Mesendoderm (in vitro differentiated cells): ENCODE measurements at places on chromosomes 5 and 9.

- no peak overlapping the region for H3K27ac ChIP-seq
- H3K27me3 ChIP-seq: no peaks in the 10 kb centered on the region
- no peak overlapping the region for H3K4me3 ChIP-seq
- DNase-seq: peak; percentile 6
- no peaks in the 10 kb centered on the region for H3K4me1 ChIP-seq
Observed at GRCh38 chr5:90289837-90290236, 119.7 kb downstream of the CETN3 start.

DNA sequence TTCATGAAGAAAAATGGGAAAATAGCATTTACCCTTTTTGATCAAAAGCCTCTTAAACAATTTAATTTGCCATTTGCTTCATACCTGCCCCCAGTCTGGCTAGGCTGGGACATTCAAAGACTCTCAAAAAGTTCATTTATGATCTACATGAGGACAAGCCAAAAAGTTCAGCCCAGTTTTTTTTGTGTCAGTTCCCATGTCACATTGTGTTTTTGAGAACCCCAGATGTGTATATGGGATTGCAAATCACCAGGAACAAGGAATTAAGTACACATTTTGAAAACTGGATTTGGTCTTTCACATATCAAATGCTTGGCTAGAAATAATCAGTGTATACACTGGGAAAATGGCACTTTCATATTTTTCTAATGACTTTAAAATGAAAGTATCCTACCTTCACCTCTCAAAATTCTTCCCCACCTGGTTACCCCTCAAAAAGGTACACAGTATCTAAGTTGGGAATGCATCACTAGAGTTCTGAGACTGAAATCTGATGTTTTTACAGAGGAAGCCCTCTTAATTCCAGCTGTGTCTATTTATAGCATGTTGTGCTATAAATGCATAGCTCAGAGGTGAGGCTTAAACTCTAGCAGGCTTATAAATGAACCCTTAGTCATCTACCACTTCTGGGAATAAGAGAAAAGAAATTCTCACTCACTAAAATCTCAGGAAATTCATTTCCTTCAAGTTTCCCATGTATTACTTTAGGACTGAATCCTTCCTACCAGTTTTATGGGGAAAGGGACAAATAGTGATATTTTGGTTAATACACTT, 9.3 kb downstream of the STOM start:
- H3K27me3 ChIP-seq: no peaks in the 10 kb centered on the region
- H3K27ac ChIP-seq: no peak overlapping the region
- H3K36me3 ChIP-seq: no peaks in the 10 kb centered on the region
- no peak overlapping the region for H3K4me3 ChIP-seq

GRCh38 chr5:148970876-148971275, 92.0 kb downstream of the SH3TC2 start:
- peaks cover 13% of the 10 kb centered on the region for H3K4me1 ChIP-seq
- DNase-seq: no peak
- H3K36me3 ChIP-seq: no peaks in the 10 kb centered on the region
- H3K27ac ChIP-seq: no peak overlapping the region
- H3K4me3 ChIP-seq: no peak overlapping the region

- H3K27me3 ChIP-seq: peaks cover 3% of the 10 kb centered on the region
- no peak overlapping the region for H3K4me3 ChIP-seq
- DNase-seq: peak; percentile 53
- no peaks in the 10 kb centered on the region for H3K36me3 ChIP-seq
- no peaks in the 10 kb centered on the region for H3K4me1 ChIP-seq
Observed at GRCh38 chr5:169548315-169548714, 35.3 kb upstream of the SPDL1 start.

DNA sequence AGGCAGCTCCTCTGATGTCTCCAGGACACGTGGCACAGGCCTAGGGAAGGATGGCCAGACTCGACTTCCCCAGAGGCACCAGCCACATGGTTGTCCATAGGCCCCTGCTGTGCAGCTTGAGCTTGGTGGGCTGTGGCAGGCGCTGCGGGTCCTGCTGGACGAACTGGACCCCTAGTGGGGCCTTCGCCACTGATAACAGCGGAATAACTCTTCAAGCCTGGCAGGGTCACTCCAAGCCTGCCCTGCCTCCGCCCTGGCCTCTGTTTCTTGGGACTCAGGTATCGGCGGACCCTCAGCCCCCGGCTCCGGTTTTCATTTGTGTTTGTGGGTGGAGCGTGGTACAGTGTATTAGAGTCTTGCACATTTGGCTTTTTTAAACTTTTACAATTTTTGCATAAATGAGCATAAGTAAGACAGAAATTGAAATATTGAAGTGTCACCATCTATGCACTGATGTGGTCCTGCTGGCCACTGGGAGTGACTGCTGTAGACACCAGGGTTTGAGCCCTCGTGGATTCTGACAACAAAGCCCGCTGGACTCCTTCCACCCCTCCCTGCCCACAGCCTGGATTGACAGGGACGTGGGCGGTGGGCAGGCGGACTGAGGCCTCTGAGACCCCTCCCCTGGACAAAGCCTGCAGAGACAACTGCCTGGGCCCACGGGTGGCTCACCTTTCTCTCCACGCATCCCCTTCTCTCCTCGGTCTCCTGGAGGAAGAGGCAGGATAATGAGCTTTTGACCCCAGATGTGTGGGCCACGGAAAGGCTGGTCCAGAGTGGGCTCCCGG, 3.8 kb downstream of the FCN1 start:
- H3K4me3 ChIP-seq: no peak overlapping the region
- H3K27me3 ChIP-seq: no peaks in the 10 kb centered on the region
- H3K27ac ChIP-seq: no peak overlapping the region

DNA sequence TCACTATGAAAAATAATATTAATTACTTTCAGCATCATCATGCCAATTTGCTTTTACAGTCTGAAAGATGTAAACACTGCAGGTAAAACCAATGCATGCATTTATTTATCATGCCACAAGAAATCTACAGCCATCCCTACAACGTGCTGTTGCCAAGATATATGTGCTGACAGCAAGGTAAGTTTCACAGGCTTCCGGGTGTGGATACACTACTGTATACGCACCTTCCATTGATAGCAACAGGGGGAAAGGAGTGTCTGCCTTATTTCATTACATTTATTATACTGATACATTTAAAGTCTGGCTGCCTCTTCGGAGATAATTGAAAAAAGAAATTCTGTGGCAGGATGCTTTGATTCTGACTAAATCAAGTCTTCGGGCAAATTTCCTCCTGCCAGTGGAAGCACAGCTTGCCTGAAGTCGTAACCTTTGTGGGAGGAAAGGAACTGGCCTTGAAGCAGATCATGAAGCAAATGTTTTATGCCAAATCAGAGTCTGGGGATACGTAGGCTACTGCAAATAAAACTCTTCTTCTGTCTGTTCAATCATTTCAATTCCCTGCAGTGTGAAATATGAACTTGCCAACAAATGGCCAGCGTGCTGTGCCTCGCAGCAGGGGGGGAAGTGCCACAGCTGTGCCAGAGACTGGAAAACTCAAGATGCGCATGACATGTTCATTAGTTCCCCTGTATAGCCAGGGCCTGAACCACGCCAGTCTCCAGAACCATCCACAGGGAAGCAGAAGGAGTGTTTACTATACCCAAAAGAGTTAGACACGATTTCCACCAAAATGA, 268.1 kb downstream of the EFNA5 start:
- H3K36me3 ChIP-seq: no peaks in the 10 kb centered on the region
- peaks cover 3% of the 10 kb centered on the region for H3K4me1 ChIP-seq
- H3K27me3 ChIP-seq: no peaks in the 10 kb centered on the region

- no peaks in the 10 kb centered on the region for H3K27me3 ChIP-seq
- H3K36me3 ChIP-seq: no peaks in the 10 kb centered on the region
- H3K27ac ChIP-seq: no peak overlapping the region
- H3K4me1 ChIP-seq: no peaks in the 10 kb centered on the region
- H3K4me3 ChIP-seq: no peak overlapping the region
Observed at GRCh38 chr9:109311731-109312130, 9.1 kb downstream of the EPB41L4B start.

DNA sequence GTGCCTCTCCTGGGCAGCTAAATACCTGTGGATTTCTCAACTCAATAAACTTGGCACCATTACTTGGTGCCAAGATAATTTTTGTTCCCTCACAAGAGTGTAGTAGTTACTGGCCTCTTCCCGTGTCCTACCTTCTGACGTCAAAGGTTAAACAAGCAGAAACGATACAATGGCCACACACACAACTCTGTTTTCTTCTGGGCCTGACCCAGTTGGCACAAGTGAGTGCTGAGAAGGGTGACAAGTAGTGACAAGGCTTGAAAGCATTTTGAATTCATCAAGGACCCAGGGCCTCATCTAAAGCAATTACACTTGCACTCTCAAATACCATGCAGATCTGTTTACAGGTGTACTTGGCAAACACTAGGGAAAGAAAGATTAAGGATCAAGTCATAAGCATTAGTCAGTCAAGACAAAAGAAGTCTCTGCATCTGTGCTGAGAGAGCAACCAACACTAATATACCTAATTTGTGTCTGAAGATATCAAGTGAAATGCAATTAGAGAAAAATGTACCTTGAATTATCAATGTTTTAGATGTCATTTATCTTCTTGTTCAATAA, 30.8 kb downstream of the RASEF start:
- no peaks in the 10 kb centered on the region for H3K27me3 ChIP-seq
- H3K4me3 ChIP-seq: no peak overlapping the region
- no peak overlapping the region for H3K27ac ChIP-seq
- no peaks in the 10 kb centered on the region for H3K4me1 ChIP-seq

DNA sequence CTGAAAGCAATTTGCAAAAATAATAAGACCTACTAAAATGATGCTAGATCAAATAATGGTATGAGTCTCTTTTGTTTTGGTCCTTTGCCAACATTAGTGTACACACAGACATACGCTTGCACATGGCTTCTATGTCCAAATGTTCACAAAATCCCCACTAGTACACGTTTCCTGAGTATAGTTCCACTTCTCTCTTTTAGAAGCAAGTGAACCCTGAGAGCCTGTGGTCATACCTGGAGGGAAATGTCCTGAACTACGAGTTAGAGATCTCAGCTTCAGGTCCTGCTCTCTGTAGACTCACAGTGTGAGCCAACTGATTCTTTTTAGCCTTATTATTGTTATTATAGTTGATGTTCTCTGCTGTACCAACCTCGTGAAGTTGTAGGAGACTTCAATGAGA, 47.3 kb upstream of the ACTBL2 start:
- no peak overlapping the region for H3K4me3 ChIP-seq
- no peaks in the 10 kb centered on the region for H3K36me3 ChIP-seq
- no peaks in the 10 kb centered on the region for H3K4me1 ChIP-seq
- no peak overlapping the region for H3K27ac ChIP-seq

- no peaks in the 10 kb centered on the region for H3K36me3 ChIP-seq
- no peaks in the 10 kb centered on the region for H3K27me3 ChIP-seq
- no peak overlapping the region for H3K27ac ChIP-seq
Observed at GRCh38 chr5:141489841-141490240, 960 bp downstream of the PCDHGC5 start.

DNA sequence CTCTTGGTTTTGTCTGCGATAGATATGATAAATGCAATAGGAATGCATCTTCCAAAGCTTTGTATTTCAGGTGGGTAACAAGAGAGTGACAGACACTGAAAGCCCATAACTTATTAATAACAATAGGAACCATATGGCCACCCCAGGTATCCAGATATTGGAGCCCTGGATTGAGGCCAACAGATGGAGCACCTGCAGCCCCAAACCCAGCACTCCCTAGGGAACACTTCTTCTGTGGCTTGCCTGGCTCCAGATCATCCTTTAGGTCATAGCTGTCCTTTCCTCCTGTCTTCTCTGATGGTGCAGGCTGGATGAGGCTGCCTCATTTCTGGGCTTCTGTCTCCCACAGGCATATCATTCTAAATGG, 5.0 kb upstream of the IL3 start:
- H3K27ac ChIP-seq: no peak overlapping the region
- no peaks in the 10 kb centered on the region for H3K4me1 ChIP-seq
- DNase-seq: no peak

DNA sequence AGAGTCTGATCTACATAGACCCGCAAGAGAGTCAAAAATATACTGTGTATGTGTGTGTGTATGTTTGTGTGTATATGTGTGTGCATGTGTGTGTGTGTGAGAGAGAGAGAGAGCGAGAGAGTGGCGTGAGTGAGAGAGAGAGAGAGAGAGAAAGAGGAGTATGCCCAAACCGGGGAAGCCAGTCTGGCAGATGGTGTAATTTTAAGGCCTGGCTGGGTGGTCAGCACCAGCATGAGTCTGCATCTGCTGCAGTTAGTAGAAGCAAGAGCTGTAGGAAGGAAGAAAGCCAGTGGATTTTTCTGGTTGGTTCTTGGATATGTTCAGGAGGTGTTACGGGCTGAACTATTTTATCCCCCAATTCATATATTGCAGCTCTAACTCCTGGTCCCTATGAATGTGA, 75.2 kb downstream of the ACTBL2 start:
- H3K36me3 ChIP-seq: no peaks in the 10 kb centered on the region
- no peak overlapping the region for H3K4me3 ChIP-seq
- DNase-seq: no peak

DNA sequence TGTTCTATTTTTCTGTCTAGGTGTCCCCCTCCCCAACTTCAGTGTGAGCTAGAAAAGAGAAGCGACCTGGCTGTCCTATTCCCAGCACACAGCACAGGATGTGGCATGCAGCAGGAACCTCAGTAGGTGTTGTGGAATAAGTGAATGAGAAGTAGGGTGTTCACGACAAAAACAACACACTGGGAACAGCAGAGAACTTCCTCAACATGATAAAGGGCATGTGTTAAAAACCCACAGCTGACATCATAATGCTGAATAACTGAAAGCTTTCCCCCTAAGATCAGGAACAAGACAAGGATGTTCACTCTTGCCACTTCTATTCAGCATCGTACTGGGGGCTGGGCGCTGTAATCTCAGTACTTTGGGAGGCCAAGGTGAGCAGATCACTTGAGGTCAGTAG, 155.6 kb upstream of the ZNF618 start:
- H3K4me1 ChIP-seq: no peaks in the 10 kb centered on the region
- no peak overlapping the region for H3K4me3 ChIP-seq
- H3K27ac ChIP-seq: no peak overlapping the region
- no peaks in the 10 kb centered on the region for H3K27me3 ChIP-seq

DNA sequence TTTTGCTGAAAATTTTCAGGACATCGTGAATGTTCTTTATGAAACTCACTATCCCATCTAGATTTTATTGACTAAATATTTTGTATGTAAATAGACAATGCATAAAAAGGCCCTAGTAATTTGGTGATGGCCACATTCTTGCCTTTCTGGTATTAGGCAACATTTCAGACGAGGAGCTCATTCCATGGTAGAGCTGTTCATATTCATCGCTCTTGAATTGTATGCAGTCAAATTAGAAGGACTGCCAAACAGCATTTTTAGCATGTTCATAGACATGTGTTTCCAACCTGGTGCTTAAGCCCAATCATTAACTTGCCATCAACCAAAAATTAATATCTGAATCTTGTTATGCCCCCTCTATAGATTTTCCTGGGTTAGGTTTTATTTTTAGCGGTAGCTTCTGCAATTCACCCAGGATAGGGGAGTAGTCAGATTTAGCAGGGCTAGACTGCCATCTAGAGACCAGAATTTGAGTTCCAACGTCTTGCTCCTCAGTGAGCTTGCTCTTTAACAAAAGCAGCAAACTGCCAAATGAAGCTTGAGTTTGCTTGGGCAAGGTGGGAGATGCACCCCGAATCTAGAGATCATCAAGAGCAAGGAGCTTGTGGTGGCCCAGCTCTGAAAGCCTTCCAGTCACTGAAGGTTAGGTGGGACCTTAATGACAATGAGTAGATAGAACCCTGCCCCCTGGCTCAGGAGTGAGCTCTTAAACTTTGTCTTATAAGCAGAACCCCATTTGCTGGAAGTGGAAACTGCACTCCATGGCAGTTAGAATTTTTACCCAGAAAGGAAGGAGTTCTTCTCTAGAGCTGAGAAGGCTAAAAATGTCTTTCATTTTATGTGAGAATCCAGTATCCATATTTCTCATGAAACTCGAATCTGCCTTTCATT, 456.2 kb downstream of the RASEF start:
- no peak overlapping the region for H3K4me3 ChIP-seq
- no peaks in the 10 kb centered on the region for H3K27me3 ChIP-seq
- H3K27ac ChIP-seq: no peak overlapping the region
- DNase-seq: peak; percentile 81
- H3K36me3 ChIP-seq: no peaks in the 10 kb centered on the region
